ENCODE measurements at places on chromosomes 1 and 21.
A peak's percentile ranks its signal among the peaks of the same experiment; 100 is the strongest.

- no peak for DNase-seq
These were observed 108.0 kb upstream of the ADAR start for GRCh38 chr1:154716011-154716410.

- no peak for DNase-seq
These were observed 27.1 kb upstream of the DAB1 start for GRCh38 chr1:57450981-57451380.

DNA sequence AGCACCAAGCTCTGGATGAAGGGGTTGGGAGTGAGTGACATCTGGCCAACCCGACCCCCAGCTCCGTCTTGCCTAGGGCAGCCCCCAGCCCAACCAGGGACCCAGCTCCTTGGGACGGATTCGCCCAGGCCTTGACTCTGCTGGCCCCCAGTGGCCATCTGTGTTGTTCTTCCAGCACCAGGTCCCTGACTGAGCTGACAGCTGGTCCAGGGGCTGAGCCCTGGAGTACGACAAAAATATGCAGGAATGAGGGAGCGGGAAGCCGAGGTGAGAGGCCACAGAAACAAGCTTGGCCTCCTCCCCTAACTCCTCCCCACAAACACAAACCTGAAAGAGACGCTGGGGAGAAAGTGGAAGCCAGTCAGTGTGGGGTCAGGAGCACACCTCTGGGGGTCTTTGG lies 55.0 kb upstream of the PAX7 start:
- peak; percentile 8 for DNase-seq

DNA sequence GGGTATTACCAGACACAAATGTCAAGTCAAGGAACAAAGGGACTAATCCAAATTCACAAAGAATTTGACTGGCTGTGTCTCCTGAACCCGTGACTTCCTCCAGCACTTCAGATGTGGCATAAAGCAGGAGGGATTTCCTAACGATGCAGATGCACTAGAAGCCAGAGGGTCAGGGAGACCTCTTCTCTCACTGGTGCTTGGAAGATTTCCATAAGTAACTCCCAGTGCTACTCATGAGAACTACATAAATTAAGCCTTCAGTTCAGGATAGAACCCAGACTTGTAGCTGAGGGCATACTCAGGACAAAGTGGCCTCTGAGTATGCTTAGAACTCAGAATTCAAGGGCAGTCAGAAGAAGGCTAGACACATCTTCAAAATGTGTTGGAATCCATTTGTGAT lies 83.6 kb upstream of the NRIP1 start:
- DNase-seq, result no peak

- no peak for DNase-seq
These were observed 2.8 kb upstream of the C1orf162 start for GRCh38 chr1:111471012-111471411.

- no peak for DNase-seq
These were observed 64.5 kb upstream of the ABCG1 start for GRCh38 chr21:42154237-42155044.

DNA sequence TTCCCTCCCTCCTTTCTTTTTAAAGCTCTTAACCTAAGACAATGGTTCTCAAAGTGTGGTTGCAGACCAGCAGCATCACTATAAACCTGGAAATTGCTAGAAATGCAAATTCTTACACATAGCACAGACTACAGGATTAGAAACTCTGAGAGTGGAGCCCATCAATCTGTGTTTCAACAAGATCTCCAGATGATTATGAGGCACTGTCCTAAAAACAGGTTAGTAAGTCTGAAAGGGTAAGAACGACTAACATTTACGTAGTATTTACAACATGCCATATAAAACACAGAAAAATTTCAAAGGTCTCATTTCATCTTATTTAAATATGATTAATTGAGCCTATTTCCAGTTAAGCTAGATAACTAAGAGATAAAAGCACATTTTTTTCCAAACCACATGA lies 138.8 kb downstream of the COP1 start:
- no peak for DNase-seq

All from IMR-90 (cell line).